ENCODE measurements at places on chromosomes 5 and 9.

GRCh38 chr9:24602693-24603352 is 57.1 kb upstream of the IZUMO3 start:
- DNase-seq, result no peak

GRCh38 chr5:154418344-154418820 is 27.4 kb upstream of the SAP30L start:
- DNase-seq, result no peak

GRCh38 chr9:13020146-13021040 is 245.6 kb downstream of the LURAP1L start:
- peak; percentile 40 for DNase-seq

DNA sequence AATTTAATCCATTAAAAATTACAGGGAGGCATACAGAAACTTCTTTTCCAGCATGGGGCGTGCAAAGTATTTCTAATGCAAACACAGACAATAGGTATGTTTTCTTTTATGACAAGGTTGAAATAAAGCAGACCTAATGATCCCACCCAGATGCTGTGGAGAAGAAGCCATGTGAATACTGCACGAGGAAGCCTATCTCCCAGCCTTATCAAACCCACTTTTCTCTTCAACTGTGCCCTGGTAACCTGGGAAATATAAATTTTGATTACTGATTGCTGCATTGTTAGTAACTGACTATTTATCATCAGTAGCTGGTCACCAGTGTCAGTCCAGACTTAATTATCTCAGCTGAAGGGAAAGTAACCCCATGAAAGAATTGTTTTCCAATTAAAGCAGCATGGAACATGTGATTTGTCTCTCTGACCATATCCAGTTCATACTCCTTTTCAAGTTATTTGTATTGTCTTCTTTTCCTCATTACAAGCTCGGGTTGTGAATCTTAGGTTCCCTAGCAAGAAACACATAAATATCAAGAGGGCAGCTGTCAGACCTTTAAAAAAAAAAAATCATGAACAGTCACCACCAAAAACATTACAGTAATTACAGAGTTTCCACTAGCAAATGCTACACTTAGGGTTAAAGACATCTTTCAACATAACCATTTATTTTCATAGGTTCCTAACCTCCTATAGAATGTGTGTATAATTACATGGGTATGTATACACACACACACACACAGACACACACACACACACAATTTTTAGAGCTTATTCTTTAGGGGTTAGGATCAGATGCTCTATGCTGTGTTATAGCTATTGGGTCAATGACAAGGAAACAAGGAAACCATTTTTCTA is 50.3 kb downstream of the SEMA6A start:
- DNase-seq, result no peak

DNA sequence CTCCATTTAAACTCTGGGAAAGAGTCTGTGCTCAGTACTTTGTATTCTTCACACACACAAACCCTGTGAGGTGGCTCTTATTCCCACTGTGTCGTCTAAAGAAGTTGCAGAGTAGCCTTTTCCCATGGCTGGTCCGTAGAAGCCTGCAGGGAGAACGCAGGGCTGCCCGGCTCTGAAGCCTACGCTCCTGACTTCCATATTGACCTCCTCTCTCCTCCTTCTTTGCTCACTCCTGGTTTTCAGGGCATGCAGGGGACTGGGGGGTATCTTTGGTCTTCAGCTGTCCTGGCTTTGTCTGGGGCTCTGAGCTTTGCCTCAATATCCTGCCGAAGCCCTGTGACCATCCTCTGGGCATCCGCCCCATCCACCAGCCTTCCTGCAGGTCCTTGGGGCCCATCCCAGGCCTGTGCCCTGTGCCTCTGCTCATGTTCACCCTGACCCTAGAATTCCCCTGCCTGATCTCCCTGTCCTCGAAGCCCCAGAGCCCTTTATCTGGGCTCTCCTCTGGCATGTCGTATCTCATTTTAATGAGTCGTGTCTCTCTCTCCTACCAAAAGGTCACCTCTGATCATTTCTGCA is 83.8 kb upstream of the FSTL4 start:
- no peak for DNase-seq

DNA sequence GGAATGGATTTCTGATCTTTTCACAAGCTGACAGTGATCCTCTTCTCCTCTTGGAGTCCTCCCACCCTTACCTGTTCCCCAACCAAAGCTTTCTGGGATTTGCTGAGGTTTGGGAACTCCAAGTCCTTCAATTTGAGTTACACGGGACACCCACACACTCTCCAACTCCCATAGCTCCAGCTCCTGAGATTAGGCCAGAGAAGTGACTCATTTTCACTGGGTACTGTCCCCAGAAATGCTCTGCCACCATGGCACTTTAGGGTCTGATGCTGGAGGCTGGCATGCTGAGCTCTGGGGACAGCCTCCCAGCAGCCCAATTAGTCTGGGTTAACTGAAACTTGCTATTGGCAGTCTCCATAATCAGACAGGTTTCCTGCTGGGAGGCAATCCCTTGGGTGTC is 14.0 kb upstream of the HRCT1 start:
- no peak for DNase-seq

DNA sequence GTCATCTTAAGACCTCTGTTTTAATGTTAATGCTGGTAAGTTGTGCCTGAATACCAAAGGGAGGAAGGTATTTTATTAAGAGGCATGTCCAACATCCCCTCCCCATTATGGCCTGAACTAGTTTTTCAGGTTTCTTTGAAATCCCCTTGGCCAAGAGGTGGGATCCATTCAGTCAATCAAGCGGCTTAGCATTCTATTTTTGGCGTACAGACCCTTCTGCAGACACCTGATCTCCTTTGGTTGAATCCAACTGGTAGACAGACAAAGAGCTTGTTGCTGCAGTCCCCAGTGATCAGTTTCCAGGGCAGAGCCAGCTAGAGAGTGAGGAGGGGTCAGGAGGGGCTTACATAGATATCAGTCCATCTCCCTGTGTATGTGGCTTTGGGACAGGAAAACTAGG is 7.9 kb upstream of the KCNMB1 start:
- no peak for DNase-seq

- DNase-seq, result peak; percentile 74
These were observed 132.0 kb downstream of the FAM174A start for GRCh38 chr5:100667161-100667630.

DNA sequence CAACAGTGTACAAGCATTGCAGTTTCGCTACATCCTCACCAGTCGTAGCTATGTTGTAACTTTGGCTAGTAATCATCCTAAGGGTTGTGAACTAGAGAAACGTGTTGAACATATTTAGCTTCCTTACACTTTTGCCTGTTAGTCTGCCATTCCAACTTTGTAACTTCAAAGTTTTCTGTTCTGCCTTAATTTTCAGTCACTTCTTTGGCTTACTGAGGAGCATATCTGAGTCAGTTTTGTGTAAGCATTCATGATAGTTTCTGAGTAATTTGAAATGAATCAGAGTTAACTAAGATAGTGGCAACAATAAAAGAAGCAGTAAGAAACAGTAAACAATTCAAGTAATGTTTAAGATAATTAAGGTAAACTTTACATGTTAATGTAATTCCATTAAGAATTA is 58.9 kb upstream of the MCCC2 start:
- no peak for DNase-seq

GRCh38 chr9:138043411-138044345 is 166.1 kb downstream of the CACNA1B start:
- DNase-seq, result no peak

GRCh38 chr5:159752622-159753275 is 163.5 kb upstream of the ADRA1B start:
- DNase-seq, result no peak

GRCh38 chr5:116864838-116865190 is 290.2 kb upstream of the SEMA6A start:
- DNase-seq, result no peak

DNA sequence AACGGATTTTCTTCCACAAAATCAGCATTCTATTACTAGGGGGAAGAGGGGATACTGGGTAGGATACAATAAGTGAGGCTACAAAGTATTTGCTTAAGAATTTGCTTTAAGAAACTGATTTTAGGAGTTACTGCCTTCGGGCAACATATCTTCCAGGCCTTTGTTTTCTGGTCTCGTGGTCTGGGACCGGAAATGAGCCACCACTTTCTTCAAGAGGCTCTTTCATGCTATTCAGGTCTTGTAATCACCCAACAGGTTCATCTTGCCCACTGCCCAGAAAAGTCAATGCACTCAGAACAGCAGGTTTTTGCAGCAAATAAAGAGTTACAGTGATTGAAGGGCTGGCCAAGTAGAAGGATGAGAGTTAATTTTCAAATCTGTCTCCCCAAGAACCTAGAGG is 6.6 kb upstream of the AOPEP start:
- DNase-seq, result no peak

GRCh38 chr9:27445688-27446087 is 78.4 kb upstream of the IFNK start:
- no peak for DNase-seq

- no peak for DNase-seq
These were observed 66.1 kb upstream of the PPP1R26 start for GRCh38 chr9:135413461-135413860.

GRCh38 chr5:10757043-10757442 is 4.0 kb downstream of the DAP start:
- no peak for DNase-seq

- no peak for DNase-seq
These were observed 34.6 kb upstream of the CPEB4 start for GRCh38 chr5:173853370-173854131.

DNA sequence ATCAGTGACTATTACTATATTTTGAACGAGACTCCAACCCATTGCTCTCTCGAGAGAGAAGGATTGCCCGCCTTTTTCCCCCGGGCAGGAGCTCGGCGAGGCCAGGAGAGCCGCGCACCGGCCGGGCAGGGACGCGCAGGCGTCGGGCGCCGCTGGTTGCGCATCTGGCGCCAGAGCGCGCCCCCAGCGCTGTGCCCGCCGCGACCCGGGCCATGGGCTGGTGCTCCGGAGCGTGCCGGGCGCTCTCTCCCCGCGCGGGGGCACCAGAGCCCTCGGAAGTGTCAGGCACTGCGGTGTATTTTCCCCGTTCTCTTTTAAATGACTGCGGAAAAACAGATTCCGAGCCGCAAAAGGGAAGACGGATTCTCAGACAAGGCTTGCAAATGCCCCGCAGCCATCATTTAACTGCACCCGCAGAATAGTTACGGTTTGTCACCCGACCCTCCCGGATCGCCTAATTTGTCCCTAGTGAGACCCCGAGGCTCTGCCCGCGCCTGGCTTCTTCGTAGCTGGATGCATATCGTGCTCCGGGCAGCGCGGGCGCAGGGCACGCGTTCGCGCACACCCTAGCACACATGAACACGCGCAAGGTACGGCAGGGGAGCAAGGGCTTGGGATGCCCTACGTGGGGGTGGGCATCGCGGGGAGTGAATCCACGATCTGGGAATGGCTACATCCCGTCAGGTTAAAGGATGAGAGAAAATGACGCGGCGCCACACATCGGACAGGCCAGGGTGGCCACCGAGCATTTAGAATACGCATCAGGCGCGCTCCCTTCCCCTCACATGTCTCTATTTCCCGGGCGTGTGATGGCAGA is 1.1 kb upstream of the NTRK2 start:
- DNase-seq, result peak; percentile 43

DNA sequence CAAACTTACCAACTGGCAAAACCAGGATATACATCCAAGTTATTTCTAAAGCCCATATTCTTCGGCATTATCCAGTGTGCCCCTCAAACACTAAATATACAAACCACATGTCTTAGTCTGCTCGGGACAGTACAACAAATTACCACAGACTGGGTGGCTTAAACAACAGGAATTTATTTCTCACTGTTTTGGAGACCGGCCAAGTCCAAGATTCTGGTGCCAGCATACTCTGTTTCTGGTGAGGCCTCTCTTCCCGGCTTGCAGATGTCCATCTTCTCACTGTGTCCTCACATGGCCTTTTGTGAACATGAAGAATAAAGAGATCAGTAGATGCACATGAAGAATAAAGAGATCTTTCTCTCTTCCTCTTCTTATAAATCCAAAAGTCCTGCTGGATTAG is 12.9 kb upstream of the SLCO6A1 start:
- peak; percentile 3 for DNase-seq

GRCh38 chr5:145178641-145179523 is 656.3 kb downstream of the PRELID2 start:
- no peak for DNase-seq

GRCh38 chr9:69056191-69056815 is 20.8 kb downstream of the FXN start:
- no peak for DNase-seq

GRCh38 chr9:94907264-94907936 is 180.9 kb downstream of the AOPEP start:
- DNase-seq, result no peak

- peak; percentile 24 for DNase-seq
These were observed 1.0 kb downstream of the GGTA1 start for GRCh38 chr9:121498487-121499176.

DNA sequence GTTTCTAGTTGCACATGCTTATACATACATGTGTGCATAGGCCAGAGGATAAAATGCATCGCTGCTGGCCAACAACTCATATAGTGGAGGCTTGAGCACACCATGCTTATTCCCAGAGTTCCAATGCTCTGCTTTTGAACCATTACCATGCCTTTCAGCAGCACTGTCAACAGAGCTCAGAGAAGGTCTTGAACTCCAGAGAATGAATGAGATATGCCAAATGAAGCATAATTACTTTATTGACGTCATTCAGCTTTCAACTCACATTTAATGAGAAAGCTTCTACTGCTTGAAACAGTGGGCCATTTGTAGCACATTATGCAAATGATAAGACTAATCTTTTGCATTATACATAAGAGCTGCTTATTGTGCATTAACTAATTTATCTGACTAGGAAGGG is 765.3 kb upstream of the GRAMD2B start:
- no peak for DNase-seq

DNA sequence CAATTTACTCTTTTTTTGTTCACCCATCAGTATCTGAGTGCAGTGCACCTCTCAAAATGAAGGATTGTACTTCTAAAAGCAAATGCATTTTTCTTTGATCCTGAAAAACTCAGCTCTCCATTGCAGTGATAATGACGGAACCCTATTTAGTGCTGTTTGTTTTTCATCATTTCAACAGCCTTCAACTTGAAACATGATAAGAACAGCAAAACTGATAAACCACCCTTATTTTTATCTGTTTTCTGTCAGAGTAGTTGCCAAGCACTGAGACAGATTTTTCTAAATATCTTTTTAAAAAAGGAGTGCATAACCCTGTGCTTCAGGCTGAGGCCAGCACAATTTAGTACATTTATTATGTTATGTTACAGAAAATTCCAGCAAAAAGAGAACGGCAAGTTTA is 549.8 kb upstream of the DMAC1 start:
- no peak for DNase-seq

GRCh38 chr5:178796165-178796945 is 63.4 kb upstream of the ZNF354B start:
- DNase-seq, result no peak

- no peak for DNase-seq
These were observed 9.5 kb downstream of the SPACA9 start for GRCh38 chr9:132888151-132888550.

Measured in lung microvascular endothelial cell (primary cell).